ENCODE measurements at places on chromosomes 3 and 15.

- no peak for DNase-seq
Observed at GRCh38 chr3:126621627-126622345, 33.1 kb downstream of the TXNRD3 start.

GRCh38 chr3:39550354-39551051 lies 83.0 kb downstream of the MOBP start:
- DNase-seq: no peak

- DNase-seq: no peak
Observed at GRCh38 chr3:127486321-127486944, 104.1 kb downstream of the TPRA1 start.

GRCh38 chr3:181017690-181018089 lies 28.2 kb upstream of the DNAJC19 start:
- no peak for DNase-seq

- no peak for DNase-seq
Observed at GRCh38 chr3:128591738-128592426, 58.7 kb downstream of the RPN1 start.

DNA sequence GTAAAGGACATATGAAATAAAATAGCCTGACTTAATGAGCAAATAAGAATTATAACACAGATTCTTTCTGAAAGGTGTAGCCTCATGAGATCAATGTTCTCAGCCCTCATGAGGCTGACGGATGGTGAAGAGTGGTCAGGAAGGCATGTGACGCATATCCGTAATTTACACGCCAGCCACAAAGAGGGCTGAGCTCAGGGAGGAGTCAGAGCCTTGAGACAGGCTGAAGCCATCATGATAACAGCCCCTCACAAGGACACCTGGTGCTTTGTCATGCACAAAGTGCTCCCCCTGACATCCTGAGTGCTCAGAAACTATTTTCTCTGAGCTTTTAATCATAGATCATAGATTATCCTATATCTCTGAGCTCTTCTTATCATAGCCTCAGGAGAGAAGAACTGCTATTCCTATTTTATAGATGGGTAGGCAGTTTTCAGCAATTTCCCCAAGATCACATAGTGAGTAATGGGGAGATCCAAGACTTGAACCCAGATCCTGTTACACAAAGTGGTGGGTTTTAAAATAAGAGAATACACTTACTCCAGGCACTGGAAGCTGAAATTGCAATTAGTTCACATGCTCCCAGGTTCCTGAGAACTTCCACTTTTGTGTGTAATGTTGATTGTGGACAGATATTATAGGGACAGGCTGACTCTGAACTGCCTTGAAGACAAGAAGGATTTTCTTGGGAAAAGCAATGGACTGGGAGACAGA lies 267.1 kb downstream of the RPLP1 start:
- peak; percentile 86 for DNase-seq

DNA sequence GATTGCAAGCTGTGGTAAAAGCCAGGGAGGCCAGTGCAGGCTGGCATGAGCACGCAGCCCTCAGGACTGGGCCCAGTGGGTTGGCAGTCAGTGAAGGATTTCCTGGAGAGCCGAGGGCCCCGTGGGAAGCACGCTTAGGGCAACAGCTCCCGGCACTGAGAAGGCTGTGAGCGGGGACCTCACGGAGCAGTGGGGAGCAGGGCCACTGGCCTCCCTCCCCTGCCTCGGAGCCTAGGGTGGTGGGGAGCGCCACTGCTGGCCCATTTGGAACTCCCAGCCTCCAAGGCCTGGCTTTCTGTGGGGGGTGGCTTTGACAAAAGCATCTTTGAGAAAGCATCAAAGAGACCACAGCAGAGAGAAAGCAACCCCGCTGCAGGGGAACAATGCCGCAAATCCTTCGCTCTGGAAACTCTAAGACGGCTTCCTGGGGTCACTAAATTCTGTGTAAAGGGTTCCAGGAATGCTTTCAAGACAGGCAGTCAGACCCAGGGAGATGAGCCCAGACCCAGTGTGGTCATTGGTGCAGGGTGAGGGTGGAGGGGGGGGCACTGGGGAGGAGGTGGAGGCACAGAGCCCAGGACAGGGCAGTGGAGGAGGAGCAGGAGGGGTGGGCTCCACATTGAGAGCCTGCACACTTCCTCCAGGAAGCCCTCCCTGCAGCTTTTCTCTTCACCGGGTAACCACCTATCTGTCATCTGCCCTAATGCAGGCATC lies 9.5 kb upstream of the APBA2 start:
- no peak for DNase-seq

GRCh38 chr3:187022403-187023029 lies 92.2 kb downstream of the ST6GAL1 start:
- no peak for DNase-seq
